Activated T-cell treated with anti-CD3 and anti-CD28 coated beads, Interleukin-2, amount 50 U/mL, for 4 hours (primary cell): ENCODE measurements at places on chromosomes 2 and 18.

DNA sequence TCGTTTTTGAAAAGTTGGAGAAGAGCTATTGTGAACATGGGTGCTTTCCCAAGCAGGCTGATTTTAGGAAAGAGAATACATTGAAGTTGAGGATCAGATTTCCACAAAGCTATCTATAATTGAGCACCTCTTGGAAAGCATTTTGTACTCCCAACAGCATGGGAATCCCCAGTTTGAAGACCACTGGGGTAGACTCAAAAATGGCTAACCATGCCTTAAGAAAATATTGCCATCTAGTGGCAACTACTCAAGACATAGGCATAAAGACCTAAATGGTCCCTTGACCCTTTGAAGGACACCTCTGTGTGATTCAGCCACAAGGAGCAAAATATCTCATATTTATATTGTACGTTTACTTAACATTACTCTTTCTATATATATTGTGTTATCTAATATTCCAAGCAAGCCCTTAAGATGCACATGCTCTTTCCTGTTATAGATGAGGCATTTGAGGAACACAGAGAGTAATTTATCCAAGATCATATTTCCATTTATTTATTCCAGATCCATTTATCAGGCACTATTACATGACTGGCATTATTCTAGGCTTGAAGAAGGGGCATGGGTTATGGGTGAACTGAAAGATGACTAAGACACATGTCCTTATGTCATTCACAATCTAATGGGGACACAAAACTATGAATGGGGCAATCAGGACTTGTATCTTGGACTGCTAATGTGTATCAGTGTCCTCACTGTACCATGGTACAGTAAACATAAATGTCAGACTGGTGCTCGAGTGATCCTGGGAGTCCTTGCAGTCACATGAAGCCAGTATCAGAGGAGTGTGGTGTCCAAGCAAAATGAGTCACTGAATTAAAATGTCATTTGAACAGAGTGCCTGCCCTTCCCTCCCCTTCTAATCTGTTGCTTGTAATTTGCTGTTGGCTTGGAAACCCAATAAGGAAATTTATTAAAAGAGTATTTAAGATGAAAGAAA is 121.0 kb upstream of the XPO1 start:
- DNase-seq: no peak

DNA sequence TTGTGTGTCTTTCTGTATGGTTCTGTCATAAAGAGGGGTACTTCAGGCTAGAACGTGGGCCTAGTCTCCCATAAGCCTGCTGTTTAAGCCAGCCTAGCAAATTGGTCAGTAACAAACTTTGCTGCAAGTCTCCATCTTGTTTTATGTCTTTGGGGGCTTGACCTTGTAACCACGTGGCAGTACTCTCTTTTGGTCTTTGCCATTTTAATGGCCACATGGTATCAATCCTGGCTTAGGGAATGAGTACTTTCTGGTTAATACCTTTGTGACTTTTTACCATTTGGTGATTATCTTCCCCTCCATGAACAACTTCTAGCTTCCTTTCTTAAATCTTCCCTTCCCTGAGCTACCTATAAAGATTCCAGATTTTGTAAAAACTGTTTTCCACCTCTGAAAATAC is 148.3 kb downstream of the GCA start:
- DNase-seq: no peak

- DNase-seq: no peak
Observed at GRCh38 chr2:130951018-130951417, 114.3 kb downstream of the ARHGEF4 start.

DNA sequence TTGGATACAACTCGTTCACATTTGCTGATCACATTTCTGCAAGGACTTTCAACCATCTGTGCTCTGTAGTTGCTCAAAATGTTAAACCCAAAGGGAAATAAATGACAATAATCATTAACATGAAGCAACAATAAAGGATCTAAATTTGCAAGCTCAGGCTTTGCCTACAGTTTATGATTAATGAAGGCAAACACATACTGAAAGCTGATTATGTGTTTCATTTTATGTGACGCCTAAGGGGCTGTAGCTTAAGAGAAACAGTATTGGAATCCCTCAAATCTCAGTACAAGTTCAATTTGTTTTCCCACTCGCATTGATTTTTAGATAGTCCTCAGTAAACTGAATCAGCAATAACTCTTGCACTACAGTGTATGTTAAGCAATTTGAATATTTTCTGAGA is 160.3 kb upstream of the FSIP2 start:
- no peak for DNase-seq

GRCh38 chr2:37832590-37833197 is 92.4 kb upstream of the RMDN2 start:
- peak; percentile 84 for DNase-seq

DNA sequence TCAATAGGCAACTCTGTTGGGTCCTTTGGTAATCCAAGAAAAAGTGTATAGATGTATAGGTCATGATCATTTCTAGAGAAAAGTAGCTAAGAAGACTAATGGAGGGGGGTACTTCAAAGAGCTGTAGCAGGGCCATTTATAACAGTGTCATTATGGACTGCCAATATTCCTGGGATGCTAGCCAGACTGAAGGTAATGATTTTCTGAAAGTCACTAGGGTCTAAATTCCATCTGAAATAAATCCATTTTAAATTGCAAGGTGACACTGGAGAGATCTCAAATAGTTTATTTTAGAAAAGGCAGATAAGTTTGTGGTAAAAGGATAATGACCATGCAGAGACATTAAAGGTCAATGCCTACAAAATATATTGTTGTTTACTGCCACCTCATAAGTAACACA is 4.5 kb upstream of the SPC25 start:
- DNase-seq: no peak

DNA sequence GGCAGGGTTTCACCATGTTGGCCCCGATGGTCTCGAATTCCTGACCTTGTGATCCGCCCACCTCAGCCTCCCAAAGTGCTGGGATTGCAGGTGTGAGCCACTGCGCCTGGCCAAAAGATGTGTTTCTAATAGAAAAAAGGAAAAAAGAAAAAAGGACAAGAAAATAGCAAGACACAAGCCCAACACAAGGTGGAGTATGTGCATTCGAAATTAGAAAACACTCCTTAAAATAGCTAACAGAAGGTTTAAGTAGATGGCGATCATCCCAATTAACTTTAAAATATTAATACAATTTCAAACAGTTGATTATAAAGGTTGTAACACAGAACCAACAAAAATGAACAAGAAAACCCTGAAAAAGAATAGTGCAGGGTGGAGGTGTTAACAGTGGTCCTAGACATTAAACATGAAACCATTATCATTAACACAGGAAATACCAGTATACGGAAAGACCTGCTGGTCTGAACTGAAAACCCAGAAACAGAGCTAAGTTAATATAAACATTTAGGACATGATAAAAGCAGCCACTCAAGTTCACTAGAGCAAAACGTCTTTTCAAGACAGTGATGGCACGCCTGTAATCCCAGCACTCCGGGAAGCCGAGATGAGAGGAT is 57.9 kb downstream of the HDLBP start:
- DNase-seq: no peak

- DNase-seq: no peak
Observed at GRCh38 chr2:82641598-82642180, 1817.4 kb downstream of the SUCLG1 start.

- no peak for DNase-seq
Observed at GRCh38 chr2:26924731-26925099, 45.7 kb upstream of the MAPRE3 start.

GRCh38 chr2:79936715-79937114 is 367.8 kb downstream of the LRRTM1 start:
- DNase-seq: no peak

- no peak for DNase-seq
Observed at GRCh38 chr2:236928380-236929037, 157.2 kb upstream of the COPS8 start.

DNA sequence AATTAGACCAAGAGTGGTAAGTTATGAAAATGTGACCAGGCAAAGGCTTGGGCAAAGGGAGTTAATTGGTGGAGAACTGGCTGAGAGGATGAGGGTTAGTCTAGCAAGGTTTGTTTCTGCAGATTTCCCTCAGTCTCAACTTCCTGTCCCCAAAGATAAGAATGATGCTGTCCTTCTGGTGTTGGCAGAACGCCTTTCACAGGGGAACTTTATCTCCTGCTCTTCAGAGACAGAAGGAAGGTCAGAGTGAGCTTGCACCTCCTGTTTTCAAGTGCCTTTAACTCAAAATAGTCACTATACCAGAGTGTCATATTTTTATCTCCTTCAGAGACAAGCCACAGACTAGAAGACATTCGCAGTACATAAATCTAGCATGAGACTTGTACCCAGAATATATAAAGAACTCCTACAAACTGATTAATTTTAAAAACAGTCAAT is 95.7 kb downstream of the TEX51 start:
- no peak for DNase-seq

DNA sequence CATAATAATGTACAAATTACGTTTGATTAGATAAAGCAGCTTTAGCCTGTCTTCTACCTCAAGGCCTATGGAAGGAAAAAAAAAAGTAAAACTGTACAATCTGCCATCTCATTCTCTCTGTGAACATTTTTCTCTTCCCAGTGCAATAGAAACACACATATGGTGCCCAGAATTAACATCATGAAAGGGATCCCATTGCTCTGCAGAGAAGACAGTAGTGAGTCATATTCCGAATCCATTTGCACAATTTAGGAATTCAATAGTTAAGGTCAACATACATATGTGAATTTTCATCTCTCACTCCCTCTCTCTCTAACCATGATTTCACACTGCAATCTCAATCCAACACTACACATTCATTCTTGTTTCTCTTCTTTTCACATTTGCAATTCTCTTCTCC is 640.9 kb upstream of the SOX11 start:
- no peak for DNase-seq

DNA sequence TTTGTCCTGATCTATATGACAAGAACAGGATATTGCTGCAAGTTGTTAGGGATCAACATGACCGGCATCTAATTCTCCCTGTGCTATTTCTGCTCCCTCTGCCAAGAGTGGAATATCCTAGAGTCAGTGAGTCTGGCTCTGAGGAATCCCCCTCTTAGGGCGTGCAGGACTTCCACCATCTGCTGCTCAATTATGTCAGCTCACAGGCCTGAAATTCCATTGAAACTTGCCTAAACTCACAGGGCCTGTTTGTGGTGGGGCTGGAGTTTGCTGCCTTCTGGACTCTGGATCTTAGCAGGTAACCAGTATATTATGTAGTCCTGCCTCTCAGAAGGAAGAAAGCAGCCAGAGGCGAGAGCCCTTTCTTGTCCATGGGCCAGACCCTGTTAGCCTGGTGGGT is 323.0 kb downstream of the TSN start:
- DNase-seq: no peak

DNA sequence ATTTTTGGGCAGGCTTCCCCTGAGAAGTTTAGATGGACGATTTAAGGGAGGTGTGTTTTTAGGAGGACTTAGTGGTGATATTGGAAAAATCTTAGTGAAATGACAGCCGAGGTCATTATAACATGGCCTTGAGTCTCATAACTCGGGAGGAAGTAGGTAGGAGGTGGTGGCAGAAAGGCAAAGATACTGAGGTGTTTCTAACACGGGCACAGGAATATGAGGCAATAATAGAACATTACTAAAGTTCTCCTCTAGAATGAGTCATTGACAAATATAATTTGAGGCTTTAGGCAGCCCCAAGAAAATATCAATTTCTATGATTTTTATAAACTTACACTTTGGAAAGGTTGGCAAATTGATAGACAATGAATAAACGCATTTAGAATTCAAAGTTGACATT is 146.1 kb upstream of the ZEB2 start:
- DNase-seq: no peak

DNA sequence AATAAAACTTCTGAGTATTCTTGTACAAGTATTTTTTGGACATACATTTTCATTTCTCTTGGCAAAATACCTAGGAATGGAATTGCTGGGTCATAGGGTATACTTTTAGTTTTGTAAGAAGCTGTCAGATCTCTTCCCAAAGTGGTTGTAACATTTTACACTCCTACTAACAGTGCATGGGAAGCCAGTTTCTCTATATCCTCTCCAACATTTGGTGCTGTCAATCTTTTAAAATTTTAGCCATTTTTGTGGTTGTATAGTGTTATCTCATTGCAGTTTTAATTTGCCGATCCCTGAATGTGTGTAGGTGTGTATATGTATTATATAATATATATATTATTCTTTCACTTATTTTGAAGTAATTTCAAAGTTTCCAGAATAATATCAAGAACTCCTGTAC is 63.1 kb upstream of the TMEM178A start:
- no peak for DNase-seq

- no peak for DNase-seq
Observed at GRCh38 chr2:233141901-233142300, 81.8 kb downstream of the INPP5D start.

DNA sequence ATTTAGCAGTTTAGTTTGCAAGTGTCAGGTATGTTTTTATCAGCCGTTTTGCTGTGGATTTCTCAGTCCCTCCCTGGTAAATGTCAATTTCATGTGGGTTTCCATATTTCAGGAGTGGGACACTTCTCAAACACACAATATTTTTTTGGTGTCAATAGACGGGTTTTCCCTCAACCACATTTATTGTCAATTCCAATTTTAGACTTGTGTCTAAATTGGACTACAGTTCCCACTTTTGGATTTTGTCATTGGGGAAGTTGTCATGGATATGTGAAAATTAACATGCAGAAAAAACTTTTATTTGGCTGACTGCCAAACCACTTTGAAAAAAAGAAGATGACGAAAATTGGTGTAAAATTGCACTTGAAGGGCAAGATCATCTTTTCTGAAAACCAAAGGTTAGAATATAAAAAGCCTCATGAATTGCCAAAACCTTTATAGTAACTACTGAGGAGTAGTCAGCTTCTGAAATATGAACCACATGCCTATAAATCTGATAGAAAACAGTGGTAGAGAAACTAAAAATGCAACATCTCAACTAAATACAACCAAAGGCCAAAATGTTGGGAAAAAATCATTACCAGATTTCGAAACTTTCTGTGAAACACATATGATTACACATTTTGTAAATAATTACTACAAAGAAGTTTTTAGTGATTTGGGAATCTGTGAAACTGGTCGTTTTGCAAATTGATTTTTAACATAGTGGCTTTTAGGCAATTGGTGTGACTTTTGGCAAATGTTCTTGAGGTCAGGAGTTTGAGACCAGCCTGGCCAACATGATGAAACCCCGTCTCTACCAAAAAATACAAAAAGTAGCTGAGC is 106.4 kb downstream of the BCL2L11 start:
- DNase-seq: no peak

DNA sequence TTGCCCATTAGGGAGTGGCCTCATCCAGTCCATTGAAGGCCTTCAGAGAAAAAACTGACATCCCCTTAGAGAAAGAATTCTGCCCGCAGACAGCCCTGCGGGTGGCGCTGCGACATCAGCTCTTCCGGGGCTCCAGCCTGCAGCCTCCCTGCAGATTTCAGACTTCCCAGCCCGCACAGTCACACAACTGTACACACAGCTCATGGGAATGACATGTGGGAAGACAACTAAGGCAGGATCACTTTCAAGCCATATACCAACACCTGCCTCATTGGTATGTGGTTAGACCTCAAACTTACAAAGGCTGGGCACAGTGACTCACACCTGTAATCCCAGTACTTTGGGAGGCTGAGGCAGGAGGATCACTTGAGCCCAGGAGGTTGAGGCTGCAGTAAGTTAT is 24.8 kb upstream of the TUBB6 start:
- DNase-seq: no peak
